ENCODE measurements at places on chromosomes 6 and 20.

- DNase-seq: no peak
These were observed 52.6 kb downstream of the ANKRD60 start for GRCh38 chr20:58175836-58176235.

GRCh38 chr6:27838945-27839625 is 73.1 kb downstream of the OR2B2 start:
- no peak for DNase-seq

DNA sequence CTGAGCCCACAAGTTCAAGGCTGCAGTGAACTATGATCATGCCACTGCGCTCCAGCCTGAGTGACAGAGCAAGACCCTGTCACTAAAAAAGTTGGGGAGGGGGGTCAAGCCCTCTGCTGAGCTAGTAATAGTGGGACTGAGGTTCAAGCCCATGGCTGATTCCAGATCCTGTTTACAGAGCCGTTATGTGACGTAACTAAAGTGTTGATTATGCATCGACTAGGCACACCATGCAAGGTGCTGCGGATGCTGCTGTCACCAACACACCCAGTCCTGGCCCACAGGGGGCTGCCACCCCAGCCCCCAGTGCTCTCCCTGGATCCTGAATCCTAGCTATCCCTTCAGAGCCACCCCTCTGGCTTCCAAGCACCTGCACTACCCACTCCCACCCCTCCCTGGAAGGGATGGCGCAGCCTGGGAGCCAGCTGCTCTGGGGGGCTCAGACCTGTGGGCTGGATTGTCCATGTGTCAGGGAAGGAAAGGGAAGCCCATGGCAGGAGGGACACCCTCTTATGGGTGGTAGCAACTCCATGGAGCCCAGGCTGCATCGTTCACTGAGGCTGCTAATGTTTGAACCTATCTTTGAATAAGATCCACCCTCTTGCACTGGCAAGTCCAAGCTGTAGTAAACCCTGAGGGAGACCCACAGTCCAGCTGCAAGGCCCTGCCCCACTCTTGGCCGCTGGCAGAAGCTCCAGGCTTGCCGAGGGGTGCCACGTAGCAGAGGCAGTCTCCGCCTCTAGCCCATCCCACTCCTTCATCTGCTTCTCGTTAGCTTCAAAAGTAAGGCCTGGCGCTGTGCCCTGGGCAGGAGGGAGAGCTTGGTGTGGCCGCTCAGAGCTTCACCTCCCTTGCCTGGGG is 95.0 kb downstream of the SNX5 start:
- no peak for DNase-seq

GRCh38 chr20:33252460-33252859 is 16.7 kb downstream of the BPIFA1 start:
- DNase-seq: no peak

- no peak for DNase-seq
These were observed at the start of gene RUNX2 for GRCh38 chr6:45327956-45328522. RUNX2 (plus strand) TSS chr6:45328330; CDS start chr6:45328727, 397 bp downstream.

- peak; percentile 37 for DNase-seq
These were observed at the start of gene RIPPLY2 for GRCh38 chr6:83853178-83854000. RIPPLY2 (plus strand) TSS chr6:83853360; CDS start chr6:83853417, 57 bp downstream.

DNA sequence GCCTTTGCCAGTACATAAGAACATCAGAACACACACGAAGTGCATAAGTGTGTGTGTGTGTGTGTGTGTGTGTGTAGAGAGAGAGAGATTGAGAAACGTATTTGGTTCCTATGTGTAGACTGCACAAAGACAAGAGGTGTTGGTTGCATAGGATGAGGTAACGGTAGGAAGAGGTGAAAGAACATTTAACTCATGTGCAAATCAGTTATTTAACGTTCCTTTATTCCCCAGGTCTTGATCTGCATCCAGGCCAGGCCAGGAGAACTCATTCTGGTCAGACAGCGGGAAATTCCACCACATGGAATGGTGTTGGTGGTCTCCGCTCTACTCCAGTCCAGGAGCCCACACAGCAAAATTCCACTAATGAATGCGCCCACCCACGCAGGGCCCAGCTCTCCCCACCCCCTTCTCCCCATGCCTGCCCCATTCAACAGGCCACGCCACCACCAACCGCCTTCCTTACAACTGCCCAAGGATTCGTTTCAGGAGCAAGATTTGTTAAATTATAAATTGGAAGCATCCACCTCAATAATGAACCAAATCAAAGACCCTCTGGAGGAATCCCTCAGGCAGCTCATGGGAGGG is 86.8 kb downstream of the CLIC5 start:
- no peak for DNase-seq

- no peak for DNase-seq
These were observed 179.2 kb downstream of the PREX1 start for GRCh38 chr20:48648482-48649051.

DNA sequence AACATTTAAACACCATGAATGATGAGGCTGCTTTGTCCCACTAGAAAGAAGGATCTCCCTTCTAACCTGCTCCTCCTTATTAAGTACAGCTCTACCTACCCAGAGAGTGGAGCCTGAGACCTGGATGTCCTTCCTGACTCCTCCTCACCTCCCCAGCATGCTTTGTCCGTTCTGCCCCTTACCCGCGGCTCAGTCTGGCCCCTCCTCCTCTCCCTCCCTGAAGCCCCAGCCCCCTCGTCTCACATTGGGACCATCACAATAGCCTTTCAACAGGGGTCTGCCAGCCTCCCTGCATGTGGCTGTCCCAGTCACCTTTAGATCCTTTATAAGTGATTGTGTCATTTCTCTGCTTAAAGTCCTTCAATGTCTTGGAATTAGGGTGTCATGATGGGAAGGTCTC is 72.5 kb downstream of the DZANK1 start:
- DNase-seq: no peak

DNA sequence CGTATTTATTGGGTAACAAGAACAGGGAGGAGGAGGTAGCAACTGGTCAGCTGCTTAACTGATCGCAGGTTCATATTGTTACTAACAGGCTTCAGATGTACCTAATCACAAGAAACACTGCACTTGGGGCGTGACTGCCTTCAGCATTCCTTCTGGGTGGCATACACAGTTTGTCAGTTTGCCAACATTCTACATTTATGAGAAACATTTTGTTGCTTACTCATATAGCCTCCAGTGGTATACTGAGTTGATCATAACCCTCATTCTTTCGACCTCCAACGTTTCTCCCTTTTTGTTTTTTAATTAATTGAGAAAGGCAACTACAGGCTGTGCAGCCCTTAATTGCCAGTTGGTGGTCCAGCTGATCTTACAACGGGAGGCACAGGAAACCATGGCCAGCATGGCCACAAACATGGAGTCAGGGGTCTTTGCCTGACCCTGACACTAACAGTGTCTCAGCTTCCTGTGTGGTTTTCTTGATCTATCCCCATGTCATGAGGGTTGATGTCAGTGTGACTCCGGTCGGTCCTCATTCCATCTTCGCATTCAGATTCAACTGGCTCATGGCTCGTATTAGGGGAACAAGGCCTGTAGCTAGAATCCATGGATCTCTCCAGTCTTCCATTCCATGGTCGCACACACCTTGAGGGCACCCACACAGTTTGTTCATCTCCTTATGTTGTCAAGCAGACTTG is 9.4 kb downstream of the EPB41L2 start:
- DNase-seq: no peak

GRCh38 chr6:20885076-20885475 is 350.8 kb downstream of the CDKAL1 start:
- DNase-seq: no peak

GRCh38 chr6:107794771-107795170 is 29.3 kb downstream of the SCML4 start:
- DNase-seq: no peak

DNA sequence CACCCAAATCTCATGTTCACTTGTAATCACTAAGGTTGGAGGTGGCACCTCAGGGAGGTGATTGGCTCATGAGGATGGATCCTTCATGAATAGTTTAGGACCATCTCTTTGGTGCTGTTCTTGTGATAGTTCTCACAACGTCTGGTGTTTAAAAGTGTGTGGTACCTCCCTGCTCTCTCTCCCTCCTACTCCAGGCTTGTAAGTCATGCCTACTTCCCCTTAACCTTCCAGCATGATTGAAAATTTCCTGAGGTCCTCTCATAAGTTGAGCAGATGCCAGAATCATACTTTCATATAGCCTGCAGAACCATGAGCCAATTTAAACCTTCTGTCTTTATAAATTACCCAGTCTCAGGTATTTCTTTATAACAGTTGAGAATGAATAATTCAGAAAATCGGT is 16.6 kb downstream of the HLA-A start:
- no peak for DNase-seq

DNA sequence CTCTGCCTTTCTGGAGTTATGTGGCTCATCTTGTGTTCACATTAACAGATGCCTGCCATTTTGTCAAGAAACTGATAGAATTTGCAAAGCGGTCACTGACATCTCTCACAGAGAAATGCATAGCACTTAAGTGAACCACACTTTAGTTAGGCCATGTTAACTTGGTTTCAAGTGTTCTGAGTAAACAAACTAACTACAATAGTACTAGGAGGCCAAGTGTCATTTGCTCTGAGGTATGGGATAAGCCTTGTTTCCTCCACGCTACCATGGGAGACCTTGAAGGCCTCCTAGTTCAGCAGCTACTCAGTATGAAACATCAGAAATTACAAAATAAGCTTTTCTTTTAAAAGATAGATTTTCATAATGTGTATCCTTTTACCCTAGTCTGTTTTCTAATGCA is 143.5 kb upstream of the MARCKS start:
- no peak for DNase-seq

DNA sequence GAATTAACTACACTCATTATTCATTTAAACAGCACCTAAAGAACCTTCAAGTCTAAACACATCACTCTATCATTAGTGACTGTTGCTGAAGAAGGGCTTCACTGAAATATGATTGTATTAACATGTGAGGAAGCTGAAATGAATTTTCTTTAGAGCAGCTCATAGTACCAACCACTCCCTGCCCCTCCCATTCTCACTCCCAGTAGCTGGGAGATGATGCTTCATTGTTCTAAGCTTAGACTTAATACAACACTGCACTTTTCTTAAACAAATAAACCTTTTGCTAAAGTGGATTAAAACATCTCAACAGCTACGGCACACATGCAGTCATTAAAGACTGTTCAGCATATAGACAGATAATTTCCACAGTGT is 63.1 kb downstream of the ATXN1 start:
- DNase-seq: no peak

DNA sequence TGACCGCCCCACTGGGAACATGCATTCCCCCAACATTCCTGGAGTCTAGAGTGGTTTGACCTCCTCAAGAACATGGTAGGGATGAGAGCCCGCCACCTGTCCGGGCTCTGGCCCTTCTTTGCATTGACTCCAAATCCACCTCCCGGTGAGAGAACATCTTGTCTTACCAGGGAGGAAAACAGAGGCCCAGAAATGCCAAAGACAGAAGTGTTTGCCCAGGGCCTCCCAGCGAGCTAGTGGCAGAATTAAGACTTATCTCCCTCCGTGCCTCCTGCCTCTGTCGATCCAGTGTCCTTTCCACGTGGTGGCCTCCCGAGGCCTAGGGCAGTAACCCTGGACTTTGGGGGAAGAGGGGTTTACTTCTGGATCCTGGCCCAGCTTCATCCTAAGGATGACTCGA is 134.8 kb downstream of the JPH2 start:
- DNase-seq: no peak

- no peak for DNase-seq
These were observed 20.6 kb upstream of the LAMP5 start for GRCh38 chr20:9493803-9494202.

DNA sequence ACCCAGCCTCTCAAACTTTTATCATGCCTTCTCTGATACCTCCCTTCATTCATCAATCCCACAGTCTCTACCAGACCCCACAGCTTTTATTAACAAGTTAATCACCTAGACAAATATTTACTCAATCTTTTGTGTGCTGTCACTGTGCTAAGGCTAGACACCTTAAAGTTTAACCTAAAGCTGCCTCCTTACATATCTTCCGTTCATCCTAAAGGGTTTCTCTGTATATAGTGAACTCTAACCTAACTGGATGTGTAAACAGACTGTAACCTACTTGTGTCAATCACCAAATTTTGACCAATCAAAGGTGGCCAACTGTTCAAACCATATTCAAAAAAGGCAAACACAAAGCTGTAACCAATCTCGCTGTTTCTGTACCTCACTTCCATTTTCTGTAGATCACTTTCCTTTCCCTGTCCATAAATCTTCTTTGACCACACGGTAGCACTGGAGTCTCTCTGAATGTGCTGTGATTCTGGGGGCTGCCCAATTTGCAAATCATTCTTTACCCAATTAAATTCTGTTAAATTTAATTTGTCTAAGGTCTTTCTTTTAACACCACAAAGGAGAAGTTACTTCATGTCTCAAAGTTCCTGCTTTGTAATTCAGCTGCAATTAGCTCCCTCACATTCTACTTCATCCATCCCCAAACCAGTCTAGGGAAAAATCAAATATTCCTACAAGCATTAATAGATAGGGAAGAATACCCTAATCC is 72.5 kb downstream of the ARHGAP18 start:
- DNase-seq: no peak

- DNase-seq: no peak
These were observed 38.5 kb downstream of the PANK2 start for GRCh38 chr20:3927486-3928291.

DNA sequence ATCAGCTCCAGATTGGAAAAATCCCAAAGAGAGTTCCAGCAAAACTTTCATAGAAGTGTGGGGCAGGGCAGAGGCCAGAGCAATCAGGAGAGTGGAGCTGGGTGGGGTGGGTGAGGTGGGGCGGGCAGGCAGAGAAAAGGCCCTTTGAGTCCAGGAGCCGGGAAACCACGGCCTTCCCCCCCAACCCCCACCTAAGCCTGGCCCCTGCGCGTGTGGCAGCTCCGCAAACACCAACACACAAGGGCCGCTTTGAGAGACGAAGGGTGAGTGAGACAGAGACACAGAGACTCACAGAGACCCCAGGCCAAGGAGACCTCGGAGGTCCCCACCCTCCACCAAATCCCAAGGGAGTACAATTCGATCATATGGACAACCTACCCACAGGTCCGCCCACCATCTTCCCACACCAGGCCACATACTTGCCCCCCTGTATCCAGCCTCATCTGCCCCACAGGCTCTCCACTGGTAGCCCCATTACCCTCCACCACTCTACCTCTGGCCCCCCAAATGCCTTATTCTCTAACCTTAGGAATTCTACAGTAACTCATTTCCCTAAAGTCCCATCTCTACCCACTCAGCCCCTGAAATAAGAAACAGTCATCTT is 1.7 kb downstream of the COL11A2 start:
- DNase-seq: no peak

DNA sequence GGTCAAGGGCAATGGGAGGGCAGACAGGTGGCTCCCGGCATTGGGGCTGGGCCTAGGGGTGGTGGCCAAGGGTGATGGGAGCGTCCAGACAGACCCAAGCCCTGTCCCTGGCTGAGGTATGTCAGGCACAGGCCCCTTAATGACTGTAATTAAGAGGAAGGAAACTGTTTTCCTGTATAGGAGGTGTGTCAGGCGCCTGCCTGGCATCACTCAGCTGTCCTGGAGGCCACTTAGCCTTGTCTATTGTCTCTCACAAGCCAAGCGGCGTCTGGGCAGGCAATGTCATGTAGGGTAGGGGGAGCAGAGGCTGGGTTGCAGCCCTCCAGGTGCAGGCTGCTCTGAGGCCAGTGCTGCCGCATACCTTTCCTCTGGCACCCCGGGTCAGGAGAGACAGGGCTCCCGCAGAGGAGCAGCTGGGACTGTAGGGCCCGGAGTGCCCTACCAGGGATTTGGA is 3.9 kb upstream of the FAM83C start:
- DNase-seq: no peak
